Stimulated activated CD4-positive, alpha-beta T cell treated with anti-CD3 and anti-CD28 coated beads, Interleukin-4, amount 100 ng/mL, for 1 hour (primary cell): ENCODE measurements at places on chromosomes 12 and 14.

DNA sequence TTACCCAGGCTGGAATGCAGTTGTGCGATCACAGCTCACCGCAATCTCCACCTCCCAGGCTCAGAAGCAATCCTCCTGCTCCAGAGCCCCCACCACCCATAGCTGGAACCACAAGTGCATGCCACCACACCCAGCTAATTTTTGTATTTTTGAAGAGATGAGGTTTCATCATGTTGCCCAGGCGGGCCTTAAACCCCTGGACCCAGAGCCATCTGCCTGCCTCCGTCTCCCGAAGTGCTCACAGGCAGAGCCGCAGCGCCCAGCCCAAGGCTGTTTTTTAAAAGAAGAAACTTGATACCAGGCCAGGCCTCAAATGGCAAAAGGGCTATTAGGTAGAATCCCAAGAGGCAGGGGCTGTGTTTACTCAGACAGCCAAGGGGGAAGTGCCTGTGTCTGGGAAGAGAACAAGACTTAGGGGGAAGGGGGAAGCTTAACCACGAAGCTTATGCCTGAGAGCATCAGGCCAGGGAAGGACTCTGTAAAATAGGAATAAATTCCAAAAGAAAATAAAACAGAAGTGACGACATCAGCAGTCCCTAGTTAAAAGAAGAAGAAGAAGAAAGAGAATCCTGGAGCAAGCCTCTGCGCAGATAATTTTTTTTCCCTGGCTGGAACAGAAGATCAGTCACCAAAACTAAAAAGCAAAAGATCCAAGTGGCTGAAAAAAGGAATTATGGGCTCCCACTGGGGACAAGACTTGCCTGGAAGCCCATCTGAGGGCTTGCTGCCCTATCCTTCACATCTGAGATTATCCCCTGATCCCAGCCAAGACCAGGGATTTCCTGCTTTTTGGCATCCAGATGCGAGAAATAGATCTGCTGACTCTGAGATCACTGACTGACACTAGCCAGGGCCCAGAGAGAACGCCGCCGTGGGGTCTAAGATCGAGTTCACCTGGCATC, 170.5 kb downstream of the NDUFA12 start:
- DNase-seq, result no peak

GRCh38 chr14:66696326-66696725, 188.4 kb downstream of the GPHN start:
- no peak for DNase-seq

DNA sequence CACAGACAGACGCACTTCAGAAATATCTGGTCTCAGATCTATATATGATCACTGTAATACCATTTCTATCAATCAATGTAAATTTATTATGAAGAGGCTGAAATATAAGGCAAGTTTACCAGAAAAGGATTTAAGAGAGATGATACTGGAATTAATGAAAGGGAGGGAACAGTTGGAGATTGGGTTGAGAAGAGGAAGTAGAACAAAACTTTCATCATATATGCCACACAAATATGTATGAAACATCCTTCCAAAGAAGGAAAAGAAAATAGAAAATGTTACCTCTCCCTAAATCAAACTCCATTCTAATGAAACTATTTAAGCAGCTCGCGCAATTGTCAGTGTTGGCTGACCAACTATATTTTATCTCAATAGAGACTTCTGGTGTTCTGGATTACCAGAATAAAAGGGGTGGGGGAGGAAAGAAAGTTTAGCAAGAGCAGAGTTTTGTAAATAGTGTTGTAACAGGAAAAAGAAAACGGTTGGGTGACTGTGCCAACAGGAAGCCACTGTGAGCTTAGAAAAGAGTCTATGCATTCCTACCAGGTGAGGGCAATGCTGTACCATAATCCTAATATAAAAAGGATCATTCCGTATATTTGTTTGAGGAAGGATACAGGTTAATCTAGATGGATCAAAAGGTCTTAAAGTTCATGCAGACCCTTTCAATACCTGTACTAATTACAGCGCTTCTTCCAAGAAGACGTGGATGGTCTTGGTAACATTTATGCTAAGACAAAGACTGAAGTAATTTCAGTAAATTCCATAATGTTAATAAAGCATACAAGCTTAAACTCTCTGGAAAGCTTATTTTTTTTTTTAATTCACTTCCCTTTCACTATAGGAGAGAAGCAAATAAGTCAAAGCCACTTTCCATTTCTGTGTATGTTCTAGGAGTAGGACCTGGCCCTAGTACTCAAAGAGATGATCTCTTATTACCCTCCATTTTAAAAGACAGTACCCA, 14.5 kb upstream of the LLPH start:
- DNase-seq, result no peak

- DNase-seq, result no peak
These were observed 209.8 kb upstream of the FLRT2 start for GRCh38 chr14:85319998-85320630.

- no peak for DNase-seq
These were observed 113.9 kb upstream of the FGD4 start for GRCh38 chr12:32285489-32285888.

GRCh38 chr12:119684711-119685369, 16.9 kb downstream of the PRKAB1 start:
- DNase-seq, result no peak

DNA sequence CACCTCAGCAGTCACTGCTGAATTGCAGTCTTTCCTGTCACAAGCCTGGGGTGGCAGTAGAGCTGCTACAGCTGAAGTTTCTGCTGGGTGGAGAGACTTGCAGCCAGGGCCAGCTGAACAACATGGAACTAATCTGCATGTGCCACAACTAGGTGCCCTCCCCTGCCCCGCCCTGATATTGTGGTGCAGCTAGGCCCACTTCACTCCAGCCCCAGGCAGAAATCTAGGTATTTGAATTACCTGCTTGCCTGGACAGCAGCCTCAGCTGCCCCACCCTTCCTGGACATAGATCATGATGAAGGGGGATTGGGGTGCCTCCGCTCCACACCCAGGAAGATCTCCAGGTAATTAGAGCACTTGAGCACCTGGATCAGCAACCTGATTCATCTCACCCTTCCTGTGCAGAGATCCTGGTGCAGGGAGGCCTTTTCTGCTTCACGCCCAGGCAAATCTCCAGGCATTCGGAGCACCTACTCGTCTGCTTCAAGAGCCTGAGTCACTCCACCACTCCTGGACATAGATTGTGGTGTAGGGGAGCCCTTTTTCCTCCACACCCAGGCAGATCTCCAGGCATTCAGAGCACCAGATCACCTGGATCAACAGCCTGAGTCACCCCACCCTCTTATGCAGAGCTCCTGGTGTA, 477.0 kb downstream of the SOX5 start:
- DNase-seq, result no peak

GRCh38 chr14:61227884-61228591, 53.1 kb downstream of the TMEM30B start:
- no peak for DNase-seq

- no peak for DNase-seq
These were observed 604.9 kb downstream of the MED13L start for GRCh38 chr12:115672506-115673080.

DNA sequence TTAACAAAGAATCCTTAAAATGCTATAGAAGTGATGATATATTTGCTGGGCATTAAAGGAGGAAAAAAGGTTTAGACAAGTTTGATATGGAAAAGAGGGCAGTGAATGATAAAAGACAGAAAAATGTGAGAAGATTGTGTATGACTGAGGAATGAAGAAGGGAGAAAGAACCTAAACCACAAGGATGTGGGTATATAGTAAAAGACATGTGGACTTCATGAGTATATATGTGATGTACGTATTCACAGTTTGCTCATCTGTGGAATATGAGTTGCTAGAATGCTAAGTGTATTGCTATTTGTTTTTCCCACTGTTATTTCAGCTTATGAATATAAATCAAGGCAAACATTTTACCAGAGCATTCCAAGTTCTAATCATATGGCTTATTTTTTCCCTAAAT, 2.1 kb upstream of the SLC16A7 start:
- DNase-seq, result no peak

- no peak for DNase-seq
These were observed 23.5 kb upstream of the PTPRB start for GRCh38 chr12:70660620-70661219.

DNA sequence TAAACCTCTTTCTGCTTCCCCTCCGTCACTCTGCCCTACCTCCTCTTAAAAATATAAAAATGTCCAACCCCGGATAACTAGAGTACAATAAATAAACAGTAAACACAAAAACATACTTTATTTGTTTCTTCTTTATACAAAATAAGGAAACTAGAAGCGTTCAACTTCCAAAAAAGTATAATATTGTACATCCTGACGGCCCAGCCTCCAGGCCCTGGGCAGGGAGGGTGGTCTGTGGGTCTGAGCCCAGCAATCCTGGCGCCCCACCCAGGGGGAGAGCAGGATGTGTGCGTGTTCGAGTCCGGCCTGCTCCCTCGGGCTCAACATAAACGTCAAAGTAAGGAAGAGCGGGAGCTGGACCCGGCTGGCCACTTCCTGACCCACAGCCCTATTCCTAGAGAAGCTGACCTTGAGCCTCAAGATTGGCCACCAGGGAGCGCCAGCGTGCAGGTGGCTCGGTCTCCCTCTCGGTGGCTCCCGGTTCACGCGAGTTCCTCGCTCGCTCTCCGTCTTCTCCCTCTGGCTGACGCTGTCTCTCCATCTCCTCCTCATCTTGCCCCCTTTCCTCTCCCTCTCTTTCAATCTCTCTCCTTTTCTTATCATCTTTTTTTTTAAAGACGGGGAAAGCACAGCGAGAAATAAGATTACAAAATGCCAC, 9.4 kb downstream of the LHX5 start:
- DNase-seq, result peak; percentile 73

DNA sequence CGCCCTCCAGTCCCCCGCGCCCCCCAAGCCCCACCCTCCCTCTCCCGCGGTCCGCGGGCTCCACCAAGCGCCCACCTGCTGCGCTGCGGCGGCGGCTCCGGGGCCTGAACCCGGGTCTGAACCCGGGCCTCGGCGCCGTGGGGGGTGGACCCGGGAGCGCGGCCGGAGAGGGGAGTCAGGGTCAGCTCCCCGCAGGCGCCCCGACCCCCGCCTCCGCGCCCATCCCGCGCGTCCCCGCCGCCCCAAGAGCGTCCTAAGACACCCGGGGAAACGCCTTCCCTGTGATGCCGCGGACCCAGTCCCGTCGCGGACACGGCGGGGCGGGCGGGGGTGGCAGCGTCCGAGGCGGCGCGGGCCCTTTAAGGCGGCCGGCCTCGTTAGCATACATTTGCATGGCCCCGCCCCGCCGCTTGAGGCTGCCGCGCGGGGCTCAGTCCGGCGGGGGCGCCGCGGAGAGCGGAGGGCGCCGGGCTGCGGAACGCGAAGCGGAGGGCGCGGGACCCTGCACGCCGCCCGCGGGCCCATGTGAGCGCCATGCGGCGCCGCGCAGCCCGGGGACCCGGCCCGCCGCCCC, at the start of gene MMP17:
MMP17 (plus strand) TSS at position 433 of the 574 bp plus-strand sequence; CDS start at position 535, 102 bp downstream.
- peak; percentile 50 for DNase-seq

- no peak for DNase-seq
These were observed 39.4 kb downstream of the USP15 start for GRCh38 chr12:62299617-62300016.

DNA sequence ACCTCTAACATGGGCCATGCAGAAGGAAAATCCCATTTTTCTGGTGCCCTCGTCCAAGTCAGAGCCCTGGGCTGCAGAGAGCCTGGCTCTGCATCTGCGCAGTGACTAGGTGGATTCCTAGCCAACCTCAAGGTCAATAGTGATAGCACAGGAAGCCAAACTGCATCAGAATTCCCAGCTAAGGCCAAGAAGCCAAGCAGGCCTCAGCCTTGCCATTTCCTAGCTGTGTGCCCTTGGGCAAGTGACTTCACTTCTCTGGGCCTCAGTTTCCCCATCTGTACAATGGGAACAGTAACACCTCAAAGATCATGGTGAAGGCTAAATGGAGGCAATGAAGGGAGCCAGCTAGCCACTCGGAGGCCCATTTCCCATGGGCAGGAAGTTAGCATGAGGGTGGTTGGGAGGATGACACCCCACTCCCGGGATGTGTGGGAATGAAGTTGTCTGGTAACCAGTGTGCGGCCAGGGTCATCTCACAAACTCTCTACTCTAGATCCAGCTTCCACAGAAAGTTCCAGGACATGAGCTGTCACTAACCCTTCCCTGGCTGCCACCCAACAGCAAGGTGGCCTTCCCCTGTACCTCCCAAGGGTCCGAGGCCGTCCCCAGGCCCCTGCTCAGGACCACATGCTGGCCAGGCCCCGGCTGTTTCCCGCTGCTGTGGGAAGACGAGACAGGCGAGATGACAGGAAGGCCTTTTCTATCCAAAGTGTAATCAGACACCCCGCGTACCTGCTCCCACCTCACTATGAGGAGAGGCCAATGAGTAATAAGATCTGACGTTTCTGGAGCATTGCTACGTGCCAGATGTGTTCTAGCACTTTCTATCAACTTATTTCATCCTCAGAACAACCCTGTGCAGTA, 125.7 kb downstream of the SCARB1 start:
- DNase-seq, result no peak

DNA sequence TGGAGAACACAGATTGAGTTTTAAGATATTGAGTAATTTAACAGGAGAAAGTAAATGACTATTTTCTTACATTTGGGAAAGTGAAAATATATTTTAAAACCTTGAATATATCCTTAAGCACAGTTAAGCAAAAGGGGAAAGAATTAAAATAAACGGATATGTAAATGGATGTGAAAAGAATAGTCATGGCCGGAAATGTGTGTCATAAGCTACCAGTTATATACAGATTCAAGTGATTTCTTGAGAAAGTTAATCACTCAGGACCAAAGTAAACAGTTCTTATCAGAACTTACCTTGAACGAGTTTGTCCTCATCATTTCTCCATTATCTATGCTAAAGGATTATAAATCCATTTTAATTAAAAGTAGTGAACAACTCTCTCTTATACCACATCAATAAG, 33.4 kb downstream of the C12orf75 start:
- no peak for DNase-seq

- DNase-seq, result no peak
These were observed 35.7 kb downstream of the RAD9B start for GRCh38 chr12:110537605-110538409.

GRCh38 chr12:21416511-21417121, 20.8 kb upstream of the PYROXD1 start:
- DNase-seq, result no peak

DNA sequence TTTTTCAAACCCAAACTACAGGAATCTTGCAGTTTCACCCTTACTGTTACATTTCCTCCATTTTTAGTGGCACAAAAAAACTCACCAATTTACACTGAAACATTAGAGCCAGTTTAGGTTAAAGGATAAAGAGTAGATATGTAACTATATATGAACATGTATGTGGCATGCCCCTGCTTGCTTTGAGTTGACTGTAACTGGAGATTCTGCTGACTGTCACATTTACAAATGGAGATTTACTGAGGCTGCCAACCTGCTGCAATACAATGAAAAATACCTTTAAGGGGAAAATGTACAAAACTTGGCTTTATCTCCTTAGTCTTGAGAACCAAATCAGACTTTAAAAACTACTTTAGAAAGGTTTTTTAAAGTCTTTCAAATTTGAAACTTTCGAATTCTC, 28.3 kb downstream of the STON2 start:
- no peak for DNase-seq
